ENCODE measurements at places on chromosomes 3 and 15.

GRCh38 chr3:194184801-194185200 lies 48.9 kb downstream of the HES1 start:
- no peak for DNase-seq

- DNase-seq, result no peak
Measured at GRCh38 chr3:157632075-157632474, 128.9 kb upstream of the VEPH1 start.

DNA sequence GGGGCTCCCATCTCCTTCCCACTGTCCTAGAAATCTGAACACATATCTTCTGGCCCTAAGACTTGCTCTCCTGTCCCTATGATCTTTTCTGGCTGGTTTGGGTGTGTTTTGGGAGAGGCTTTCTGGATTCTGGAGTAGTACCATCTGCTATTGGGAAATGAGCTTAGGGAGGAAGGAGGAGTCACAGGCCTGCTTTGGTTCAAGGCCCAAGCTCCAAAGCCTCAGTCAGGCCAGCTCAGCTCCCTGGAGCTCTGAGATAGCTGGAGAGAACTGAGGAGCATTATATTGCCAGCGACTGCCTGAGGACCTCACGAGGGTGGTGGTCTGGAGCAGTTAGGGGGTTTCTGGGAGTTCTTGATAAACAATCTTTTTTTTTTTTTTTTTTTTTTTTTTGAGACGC lies 18.7 kb downstream of the RASGRF1 start:
- DNase-seq, result no peak

DNA sequence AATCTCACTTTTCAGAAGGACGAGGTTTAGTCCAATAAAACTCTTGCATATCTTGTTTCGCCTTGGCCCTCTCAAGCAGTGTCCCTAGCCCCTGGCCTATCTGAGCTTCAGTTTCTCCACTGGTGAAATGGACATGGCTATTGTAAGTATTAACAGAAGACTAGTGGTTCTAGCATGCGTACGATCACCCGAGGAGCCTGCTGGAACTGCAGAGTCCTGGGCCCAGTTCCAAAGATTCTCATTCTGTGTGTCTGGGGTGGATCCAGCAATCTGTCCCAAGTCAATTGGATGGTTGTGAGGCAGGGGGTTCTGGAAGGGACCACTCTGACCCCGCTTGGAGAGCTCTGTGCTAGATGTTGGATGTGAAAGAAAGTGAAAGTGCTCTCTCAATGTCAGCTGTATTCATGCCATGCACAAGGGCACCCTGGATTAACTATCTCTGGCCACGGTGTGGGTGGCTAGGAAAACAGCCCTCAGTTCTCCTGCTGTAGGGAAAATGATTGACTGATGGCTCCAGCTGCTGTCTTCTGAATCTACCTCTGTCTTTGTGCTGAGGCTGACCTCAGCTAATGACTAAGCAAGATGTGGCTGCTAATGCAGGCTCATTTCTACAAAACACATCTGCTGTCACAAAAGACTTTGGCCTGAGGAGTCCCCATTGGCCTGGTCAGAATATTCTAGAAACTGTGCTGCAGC lies 1.9 kb upstream of the PLA1A start:
- no peak for DNase-seq

- DNase-seq, result no peak
Measured at GRCh38 chr3:109242187-109242523, 74.2 kb downstream of the DPPA2 start.

- DNase-seq, result no peak
Measured at GRCh38 chr15:89785064-89785773, 9.1 kb downstream of the MESP2 start.

GRCh38 chr3:170363471-170363994 lies 6.0 kb downstream of the SKIL start:
- DNase-seq, result no peak
